ENCODE measurements at places on chromosomes 13 and 19.

GRCh38 chr19:1455336-1456120 lies 5.6 kb downstream of the APC2 start:
- DNase-seq = no peak

DNA sequence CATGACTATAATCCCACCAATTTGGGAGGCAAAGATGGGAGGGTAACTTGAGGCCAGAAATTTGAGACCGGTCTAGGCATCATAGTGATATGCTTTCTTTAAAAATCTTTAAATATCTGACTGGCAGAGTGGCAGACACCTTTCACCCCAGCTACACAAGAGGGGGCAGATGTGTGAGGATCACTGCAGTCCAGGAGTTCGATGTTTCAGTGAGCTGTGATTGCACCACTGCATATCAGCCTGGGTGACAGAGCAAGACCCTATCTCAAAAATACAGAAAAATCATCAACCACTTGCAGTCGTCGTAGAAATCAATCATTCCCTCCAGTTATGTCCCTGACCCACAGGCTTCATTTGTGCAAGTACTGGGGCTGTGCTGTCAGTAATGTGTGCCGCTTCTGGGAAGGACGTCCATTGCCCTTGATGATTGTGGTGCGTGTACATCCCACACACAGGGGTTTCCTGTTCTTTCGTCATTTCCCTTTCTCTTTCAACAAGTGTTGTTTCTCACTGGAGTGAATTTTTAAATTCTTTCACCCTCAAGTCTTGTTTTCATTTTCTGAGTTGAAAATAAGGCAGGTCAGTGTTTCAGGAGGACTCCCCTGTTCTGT lies 1.4 kb downstream of the LGALS14 start:
- peak; percentile 17 for DNase-seq

- DNase-seq = no peak
These were observed 19.9 kb downstream of the NWD1 start for GRCh38 chr19:16739546-16739945.

- peak; percentile 56 for DNase-seq
These were observed 2.6 kb upstream of the KLK15 start for GRCh38 chr19:50835785-50836542.

- no peak for DNase-seq
These were observed 10.9 kb upstream of the KCTD15 start for GRCh38 chr19:33785795-33786194.

- DNase-seq = no peak
These were observed 42.2 kb upstream of the KCTD4 start for GRCh38 chr13:45243077-45243476.

- no peak for DNase-seq
These were observed 160.1 kb downstream of the KDM4B start for GRCh38 chr19:5128936-5129389.

- DNase-seq = no peak
These were observed 641.6 kb upstream of the PCDH20 start for GRCh38 chr13:62057286-62057685.

GRCh38 chr13:28533125-28533436 lies 38.2 kb upstream of the FLT1 start:
- no peak for DNase-seq

DNA sequence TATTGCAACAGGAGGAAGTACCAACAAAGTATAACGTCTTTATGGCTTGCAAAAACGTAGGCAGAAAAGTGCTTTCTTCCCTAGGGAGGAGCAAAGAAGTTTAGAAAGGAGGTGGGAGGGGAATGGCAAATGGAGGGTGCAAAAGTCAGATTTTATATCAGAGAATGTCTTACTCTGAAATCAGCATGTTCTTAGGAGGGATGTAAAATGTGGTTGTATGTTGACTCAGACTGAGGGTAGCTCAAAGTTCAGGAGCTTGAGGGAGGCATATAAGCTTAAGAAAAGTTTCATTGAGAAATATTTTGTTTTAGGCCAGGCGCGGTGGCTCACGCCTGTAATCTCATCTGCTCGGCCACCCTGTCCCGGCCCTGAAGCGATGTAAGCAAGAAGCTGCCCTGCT lies 1.7 kb downstream of the ZNF90 start:
- no peak for DNase-seq

DNA sequence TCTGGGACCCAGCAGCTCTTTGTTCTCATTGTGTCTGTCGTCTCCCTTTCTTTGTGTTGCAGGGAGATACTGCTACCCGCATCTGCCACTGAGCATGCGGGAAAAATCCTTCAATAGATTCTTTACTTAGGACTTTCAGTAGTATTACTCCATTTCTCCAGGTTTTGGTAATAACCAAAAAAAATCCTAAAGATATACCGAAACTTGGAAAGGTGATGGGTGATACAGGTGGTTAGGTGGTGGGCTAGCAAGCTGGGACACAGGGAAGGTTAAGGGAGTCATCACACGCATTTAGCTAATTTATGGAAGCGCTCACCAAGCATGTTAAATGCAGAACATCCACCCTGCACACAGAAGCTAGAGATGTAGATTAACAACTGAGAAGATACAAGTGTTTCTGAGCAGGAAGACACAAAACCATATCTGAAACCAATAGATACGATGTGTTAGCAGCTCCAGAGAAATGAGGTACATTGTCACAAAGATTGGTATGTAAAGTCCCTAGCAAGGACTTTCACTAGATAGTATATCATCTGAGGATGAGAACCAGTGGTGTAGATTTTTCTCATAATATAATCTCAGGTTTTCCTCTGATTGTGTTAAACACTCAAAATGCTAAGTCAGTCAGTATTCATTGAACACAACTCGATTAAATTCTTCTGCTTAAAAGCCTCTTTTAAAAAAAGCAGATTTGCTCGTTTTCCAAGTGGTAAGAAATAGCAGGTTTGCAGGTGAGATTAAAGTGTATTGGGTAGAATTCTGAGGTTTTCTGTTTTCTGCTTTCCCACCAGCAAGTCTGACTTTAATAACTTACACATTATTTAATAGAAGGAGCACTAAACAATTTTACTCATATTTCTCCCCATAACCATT lies 1.2 kb upstream of the SLAIN1 start:
- DNase-seq = no peak

- DNase-seq = no peak
These were observed 6.3 kb downstream of the PMIS2 start for GRCh38 chr19:35592226-35592625.

DNA sequence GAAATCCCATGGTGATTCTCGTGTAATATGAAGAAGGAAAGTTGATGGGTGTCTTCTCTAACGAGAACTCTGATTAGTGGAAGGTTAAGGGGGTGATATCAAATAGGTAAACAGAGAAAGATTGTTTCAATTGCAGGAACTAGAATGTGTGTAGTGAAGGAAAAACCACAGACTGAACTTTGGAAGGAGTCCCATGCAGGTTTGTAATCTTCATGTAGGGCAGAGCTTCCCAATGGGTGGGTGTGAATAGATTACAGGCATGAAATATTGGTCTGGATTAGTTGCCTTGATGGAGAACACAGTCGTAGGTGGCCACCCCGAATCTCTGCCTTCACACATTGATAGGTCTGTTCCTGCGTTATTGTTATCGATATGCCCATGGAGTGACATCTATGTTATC lies 295.5 kb downstream of the KCNRG start:
- DNase-seq = no peak

- DNase-seq = no peak
These were observed at the start of gene SIGLEC10 for GRCh38 chr19:51417107-51417809. Gene SIGLEC10, minus strand, starts transcription at chr19:51417642. Its CDS starts 61 bp downstream, at chr19:51417581.

GRCh38 chr19:14072535-14073260 lies at the start of gene MISP3:
Gene MISP3, plus strand, starts transcription at chr19:14072786. Its CDS starts 524 bp downstream, at chr19:14073310.
- no peak for DNase-seq

DNA sequence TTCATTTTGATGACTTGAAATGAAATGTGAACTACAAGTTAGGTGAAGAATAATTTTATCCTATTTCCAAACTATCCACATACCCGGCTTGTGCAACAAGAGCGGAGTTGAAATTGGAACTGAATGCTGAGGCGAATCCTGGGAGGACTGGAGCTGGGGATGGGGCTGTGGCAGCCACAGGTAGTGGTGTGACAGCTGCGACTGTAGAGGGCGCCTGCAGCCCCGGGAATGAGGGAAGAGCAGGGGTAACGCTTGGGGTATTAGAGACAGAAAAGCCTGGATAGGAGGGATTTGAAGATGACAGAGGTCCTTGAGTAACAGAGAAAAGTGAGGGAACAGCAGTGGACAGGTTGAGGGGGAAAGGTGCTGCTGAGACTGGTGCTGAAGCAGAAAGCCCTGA lies 22.0 kb upstream of the STOML3 start:
- no peak for DNase-seq

DNA sequence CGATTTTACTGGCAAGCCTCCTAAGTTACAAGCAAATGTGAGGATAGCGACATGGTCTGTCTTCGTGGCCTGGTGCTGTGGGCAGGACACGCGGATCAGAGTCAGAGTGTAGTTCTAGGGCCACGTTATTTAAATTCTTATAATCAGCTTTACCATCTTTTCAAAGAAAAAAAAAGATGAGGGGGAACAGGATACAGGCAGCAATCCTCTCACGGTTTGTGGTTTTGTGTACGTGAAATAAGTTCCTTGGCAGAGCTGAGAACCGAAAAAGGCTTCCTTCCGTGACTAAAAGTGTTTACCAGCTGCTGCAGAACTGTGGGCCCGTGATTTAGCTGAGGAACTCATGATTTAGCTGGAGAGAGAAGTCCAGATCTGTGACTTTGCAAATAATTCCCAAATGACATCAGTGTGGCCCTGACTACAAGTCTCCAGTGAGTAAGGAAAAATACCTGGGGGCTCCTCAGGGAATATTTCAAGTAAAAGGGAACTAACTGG lies 27.2 kb downstream of the RCBTB2 start:
- peak; percentile 29 for DNase-seq

- DNase-seq = no peak
These were observed 40.2 kb upstream of the NPAS1 start for GRCh38 chr19:46979126-46980105.

DNA sequence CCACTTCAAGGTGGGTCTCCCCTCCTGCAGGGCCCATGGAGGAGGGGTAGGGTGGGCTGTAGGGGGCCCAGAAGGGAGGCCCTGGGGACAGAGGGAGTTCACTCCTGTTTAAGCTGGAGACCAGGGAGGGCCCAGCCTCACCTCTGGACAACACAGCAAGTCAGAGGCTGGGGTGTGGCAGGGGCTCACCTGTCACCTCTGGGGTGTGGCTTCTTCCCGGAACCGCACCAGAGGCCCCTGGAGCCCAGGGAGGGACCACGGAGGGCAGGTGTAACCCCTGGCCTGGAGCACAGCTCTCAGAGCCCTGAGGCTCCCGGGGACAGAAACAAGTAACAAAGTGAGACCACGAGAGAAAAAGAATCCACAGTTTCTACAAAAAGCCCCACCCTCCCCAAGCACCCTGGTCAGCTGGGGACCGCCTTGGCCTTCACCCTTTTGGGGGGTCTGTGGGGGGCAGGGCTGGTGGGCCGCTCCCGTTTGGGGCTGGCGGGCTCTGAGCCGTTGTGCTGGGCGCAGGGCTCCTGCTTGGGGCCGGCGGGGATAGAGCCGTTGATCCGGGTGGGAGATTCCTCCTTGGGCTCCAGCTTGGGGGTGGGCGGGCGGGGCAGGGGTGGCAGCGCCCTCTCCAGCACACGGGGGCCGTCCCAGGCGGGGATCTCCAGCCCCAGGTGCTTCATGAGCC lies 8.0 kb downstream of the SIRT6 start:
- DNase-seq = no peak

- no peak for DNase-seq
These were observed 11.5 kb upstream of the MICU2 start for GRCh38 chr13:21615427-21615826.

GRCh38 chr19:54172471-54173358 lies at the start of gene TMC4:
Gene TMC4, minus strand, starts transcription at chr19:54173160. Its CDS starts 43 bp downstream, at chr19:54173117.
- DNase-seq = no peak

- DNase-seq = no peak
These were observed 483.0 kb upstream of the NBEA start for GRCh38 chr13:34458756-34459715.

DNA sequence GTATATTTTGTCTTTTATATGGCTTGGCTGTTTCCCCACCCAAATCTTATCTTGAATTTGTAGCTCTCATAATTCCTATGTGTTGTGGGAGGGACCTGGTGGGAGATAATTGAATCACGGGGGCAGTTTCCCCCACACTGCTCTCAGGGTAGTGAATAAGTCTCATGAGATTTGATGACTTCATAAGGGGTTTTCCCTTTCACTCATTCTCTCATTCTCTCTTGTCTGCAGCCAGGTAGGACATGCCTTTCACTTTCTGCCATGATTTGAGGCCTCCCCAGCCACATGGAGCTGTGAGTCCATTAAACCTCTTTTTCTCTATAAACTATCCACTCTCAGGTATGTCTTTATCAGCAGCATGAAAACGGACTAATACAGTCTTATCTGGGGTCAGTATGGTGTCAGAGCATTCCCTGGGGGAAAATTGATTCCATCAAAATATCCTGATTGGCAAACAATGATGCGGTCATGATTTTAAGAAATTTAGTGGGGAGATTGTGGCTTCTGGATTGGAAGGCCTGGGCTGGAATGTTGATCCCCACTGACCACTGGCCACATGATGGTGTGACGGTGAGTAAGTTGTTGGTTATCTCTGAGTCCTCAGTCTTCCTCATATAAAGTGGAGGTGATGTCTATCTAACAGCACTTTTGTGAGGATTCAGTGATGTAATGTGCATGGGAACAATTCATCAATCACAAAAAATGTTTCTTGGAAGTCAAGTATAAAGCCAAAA lies 27.5 kb upstream of the ANKRD10 start:
- DNase-seq = no peak

GRCh38 chr13:28671126-28671792 lies 12.3 kb downstream of the POMP start:
- no peak for DNase-seq

DNA sequence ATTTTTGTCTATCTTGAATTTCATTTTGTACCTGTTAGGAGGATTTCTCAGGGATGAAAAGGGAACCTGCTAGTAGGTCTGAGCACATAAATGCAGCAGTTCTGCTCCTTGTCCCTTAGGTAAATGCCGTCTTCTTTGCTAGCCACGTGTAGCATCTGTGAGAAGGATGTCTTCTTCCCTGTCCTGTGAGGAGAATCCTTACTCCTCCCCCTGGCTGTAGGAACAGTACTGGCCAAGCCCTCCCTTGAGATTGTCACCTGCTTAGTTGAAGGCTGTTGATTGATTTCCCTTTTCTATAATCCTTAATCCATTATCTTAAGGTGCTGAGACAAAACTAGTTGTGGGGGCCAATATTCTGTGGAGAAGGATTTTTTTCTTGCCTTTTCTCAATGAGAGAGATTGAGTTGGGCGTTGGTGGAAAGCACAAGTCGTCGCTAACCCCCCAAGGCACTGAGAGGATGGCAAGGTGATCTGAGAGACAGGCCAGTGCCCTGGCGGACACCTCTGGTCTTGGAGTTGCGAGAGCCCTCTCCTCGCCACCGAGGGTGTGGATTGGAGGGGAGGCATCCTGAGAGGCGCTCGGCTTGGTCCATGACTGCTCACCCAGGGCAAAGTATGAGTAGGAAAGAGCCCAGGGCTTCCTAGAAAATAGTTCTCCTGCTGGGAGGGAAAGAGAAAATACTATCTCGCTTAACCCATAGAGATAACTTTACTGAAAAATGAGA lies 216.7 kb downstream of the ATP8A2 start:
- DNase-seq = no peak

DNA sequence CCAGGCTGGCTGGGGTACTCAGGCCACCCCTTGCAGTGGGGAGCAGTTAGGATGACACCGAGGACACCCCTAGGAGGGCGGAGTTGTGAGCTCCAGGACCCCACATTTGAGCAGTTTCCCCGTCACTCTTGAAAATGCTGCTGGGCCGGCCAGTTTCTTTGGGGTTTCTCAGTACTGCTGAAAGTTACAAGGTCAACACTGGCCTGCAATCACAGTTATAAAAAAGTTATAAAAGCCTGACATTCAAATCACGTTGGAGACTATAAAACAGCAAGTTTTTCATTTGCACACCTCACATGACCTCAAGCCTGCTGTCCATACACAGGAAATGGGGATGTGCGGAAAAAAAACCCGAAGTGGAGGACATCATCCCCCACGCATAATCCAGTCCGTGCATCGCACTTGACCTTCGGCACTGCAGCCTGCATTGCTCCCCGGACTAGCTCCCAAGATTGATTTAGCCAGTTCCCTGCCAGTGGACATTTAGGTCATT lies 27.0 kb downstream of the DNM2 start:
- DNase-seq = no peak

Data from activated CD4-positive, alpha-beta T cell treated with anti-CD3 and anti-CD28 coated beads, Interleukin-2, amount 50 U/mL, for 4 hours (primary cell).